Activated CD4-positive, alpha-beta T cell treated with anti-CD3 and anti-CD28 coated beads for 36 hours (primary cell): ENCODE measurements at places on chromosomes 5 and 9. TPM values are rescaled to one million over a fixed set of nuclear protein-coding genes. Genes with fewer than 3 reads are reported as not detected.
A peak's percentile ranks its signal among the peaks of the same experiment; 100 is the strongest.

DNA sequence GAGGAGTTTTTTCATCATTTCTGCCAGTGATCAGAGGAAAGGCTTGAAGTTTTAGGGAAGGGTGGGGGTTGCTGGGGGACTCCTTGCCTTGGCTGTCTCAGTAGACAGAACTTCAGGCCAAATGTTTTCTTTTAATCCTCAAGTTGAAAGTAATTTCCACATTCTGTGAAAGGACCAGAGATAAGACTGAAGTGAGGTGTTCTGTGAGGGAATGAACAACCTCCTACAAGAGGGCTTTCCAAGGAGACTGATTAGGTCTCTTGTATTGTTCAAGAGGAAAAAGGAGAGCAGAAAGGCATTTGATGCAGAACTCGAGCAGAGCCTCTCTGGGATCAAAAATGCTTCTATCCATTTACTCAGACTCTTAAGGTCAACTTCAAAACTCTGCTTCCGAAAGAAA is 282.1 kb upstream of the ATP10B start:
- DNase-seq: no peak

DNA sequence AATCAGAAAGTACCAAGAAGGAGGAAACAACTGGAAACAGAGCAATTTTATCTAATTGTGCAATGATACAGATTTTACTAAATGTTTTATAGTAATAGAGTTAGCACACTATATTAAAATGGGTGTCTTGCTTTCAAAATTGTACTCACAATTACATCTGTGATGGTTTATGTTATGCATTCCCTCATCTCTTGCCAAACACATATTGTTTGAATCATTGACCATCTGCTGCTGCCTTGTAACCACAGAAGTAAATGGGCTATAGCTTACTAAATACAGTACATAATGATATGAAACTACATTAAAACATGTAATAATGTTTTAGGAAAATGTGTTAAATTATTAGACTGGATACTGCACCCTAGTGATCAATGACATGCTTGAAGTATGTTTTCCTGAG is 158.1 kb downstream of the SLC25A46 start:
- no peak for DNase-seq

DNA sequence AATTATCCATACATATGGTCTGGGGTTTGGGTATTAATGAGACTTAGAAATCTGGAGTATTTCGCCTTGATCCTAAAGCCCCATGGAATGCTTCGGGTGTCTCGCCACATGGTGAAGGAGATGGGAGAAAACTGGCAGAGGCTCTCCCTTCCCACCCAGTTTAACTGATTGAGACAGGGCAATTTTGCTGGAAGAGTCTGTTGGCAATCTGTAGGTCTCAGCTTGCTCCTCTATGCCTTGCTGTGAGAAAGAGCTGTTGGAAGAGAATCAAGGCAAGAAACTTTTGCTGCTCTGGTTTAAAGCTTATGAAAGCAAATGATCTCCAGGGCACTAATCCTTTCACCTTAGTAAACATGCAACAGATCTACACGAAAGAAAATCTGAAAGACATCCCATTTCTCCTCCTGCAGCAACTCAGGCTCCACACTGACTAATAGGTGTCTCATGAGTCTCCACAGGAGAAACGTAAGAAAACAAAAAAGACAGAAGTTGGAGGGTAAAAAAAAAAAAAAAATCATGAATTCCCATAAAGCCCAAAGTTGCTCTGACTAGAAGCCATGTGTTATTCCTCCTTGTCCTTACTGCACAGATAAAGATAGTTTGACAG is 369.9 kb downstream of the EFNA5 start:
- DNase-seq: no peak

DNA sequence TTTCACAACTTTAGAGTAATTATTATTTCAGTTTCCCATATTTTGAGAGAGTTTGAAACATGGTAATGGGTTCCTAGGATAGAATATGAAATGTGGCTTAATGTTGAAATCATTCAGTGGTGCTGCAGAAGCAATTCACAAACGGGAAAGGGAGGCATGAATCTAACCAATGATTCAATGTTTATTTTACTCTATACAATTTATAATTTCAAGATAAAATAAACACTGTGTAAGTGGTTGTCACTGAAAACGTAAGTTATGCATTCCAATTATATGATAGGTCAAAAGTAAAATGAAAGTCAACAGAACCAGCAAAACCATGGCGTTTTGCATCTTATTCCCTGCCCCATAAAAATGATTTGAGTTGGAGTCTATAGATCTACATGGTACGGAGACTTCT is 1207.1 kb upstream of the CDH18 start:
- DNase-seq: no peak

ARL14EPL gene
- total RNA-seq: not detected

DNA sequence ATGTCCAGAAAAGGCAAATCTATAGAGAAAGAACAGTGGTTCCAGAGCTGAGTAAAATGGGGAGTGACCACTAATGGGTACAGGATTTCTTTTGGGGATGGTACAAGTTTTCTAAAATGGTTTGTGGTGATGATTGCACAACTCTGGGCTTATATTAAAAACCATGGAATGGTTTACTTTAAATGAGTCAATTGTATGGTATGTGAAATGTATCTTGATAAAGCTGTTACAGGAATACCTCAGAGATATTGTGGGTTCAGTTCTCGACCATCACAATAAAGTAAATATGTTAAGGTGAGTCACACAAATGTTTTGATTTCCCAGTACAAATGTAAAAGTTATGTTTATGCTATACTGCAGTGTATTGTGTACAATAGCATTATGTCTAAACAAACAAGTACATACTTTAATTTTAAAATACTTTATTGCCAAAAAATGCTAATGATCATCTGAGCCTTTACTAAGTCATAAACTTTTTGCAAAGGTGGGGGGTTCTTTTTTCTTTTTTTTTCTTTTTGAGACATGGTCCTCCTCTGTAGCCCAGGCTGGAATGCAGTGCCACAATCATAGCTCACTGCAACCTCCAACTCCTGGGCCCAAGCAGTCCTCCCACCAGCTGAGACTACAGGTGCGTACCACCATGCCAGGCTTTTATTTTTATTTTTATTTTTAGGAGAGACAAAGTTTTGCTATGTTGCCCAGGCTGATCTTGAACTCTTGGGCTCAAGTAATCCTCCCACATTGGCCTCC is 65.9 kb downstream of the SHOC1 start:
- DNase-seq: no peak

DNA sequence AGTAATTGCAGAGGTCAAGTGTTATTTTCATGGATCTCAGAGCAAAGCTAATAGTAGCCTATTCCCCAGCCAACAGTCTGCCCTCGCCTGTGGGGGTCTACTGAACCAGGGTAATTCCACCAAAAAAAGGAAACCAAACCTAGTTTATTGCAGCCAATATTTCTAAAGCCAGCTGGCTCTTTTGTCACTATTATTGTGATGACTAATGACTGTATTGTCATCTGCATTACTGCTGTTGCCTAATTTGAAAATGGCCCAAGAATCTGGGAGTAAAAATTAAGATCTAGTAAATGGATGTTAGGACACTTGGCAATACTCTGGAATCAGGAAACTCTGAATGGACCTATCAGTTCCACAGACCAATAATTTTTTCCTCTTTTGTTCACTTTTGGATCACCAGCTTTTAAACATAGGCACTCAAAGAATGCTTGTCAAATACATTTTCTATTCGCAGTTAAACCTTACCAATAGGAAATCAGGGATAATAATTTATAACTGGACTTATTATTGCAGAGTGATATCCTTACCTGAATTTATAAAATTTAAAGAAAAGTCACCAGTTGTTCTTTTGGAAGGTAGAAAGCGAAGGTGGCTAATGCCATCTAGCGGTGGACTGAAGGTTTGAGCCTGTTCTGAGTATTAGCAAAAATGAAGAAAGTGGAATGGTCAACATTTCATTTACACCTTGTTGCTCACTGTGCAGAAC is 69.2 kb downstream of the SYK start:
- peak; percentile 57 for DNase-seq

GRCh38 chr5:158979749-158980521 is 119.8 kb downstream of the EBF1 start:
- no peak for DNase-seq

DNA sequence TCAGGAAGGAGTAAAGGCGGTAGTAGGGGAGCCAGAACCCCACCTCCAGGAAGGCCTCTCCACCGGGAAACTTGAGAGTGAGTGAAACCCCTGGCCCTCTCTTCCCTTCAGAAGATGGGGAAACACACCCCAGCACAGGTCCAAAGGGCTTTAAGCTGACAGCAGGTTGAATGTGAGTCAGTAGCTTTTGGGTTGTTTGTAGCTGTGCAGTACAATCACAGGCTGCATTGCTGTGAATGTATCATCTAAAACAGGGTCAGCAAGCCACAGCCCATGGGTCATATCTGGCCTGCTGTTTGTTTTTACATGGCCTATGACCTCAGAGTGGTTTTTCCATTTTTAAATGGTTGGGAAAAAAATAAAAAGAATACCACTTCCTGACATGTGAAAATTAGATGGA is 10.0 kb downstream of the OTULINL start:
- DNase-seq: no peak

GRCh38 chr5:131303537-131303936 is 39.7 kb downstream of the CDC42SE2 start:
- no peak for DNase-seq

C6 gene
- total RNA-seq: not detected

DNA sequence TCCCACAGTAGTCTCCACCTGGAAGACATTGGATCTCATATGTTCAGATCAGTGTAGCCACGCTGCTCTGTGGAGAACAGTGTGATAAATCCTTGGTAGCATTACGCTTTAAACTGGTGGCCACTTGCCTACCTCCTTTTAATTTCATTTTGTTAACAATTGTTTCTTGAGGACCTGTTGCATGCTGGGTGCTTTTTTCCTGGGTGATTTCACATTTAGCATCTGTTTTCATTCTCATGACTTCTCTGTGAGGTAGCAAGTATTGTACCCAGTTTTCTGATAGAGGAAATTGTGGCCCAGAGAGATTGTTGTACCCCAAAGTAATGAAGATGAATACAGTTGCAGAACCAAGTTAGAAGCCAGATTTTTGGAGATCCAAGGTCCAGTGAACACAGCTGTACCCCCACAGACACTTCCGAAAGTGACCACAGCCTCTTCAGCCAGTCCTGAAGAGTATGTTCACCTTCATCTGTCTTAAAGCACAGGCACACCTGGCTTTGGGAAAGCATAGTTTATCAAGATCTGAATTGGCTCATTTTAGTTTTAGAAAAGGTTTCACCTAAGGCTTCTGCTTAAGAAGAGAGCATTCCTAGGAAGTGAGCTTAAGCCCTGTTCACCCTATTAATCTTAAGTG is 75.2 kb downstream of the F2RL2 start:
- DNase-seq: no peak

SYK gene
- total RNA-seq: 0.64 TPM

GRCh38 chr9:122179690-122180074 is 20.0 kb downstream of the MORN5 start:
- DNase-seq: no peak

PCDHA12 gene
- total RNA-seq: not detected

CDC37L1 gene
- total RNA-seq: 8.0 TPM

DNA sequence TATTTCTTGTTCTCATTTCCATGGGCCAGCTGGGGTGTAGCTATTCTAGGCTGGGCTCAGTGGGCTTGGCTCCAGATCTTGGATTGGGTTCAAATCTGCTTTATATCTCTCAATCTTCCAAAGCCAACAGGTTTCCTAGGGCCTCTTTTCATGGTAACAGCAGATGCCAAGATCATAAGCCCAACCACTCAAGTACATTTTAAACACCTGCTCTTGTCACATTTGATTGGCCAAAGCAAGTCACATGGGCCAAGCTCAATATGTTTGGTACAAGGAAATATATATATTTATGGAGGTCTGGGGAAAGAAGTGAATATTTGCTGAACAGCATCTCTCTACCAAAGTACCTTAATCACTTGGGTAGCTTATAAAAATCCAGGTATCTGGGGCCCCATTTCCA is 49.5 kb downstream of the MRRF start:
- no peak for DNase-seq

RGMB gene
- 2.8 TPM for total RNA-seq

DNA sequence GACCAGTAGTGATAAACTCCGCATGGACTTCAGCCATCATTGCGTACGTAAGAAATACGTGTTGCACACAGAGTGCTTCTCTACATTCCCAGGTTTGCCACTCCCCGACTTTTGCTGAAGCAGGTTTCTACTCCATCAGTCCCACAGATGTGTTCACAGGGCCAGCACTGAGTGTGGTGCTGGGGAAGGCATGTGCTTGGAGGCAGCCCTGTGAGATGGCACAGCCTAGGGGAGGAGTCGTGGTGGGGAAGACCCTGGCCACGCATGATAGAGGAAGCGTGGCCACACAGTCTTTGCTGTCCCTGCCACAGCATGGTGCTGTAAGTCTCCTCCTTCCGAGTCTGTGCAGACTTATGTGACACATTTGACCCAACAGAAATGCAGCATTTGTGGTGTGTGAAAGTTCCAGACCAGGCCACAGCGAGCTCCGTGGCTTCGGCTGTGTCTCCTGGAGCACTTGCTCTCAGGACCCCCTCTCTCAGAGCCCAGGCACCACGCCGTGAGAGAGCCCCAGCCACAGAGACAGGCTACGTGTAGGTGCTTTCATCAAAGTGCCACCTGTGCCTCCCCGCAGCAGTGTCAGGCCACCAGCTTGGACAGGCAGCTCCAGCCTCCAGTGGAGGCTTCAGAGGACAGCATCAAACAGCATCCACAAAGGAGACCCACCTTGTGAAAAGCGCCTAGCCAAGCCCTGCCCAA is 197.8 kb downstream of the AUH start:
- DNase-seq: peak; percentile 73

TRIM14 gene
- 54.6 TPM for total RNA-seq

DNA sequence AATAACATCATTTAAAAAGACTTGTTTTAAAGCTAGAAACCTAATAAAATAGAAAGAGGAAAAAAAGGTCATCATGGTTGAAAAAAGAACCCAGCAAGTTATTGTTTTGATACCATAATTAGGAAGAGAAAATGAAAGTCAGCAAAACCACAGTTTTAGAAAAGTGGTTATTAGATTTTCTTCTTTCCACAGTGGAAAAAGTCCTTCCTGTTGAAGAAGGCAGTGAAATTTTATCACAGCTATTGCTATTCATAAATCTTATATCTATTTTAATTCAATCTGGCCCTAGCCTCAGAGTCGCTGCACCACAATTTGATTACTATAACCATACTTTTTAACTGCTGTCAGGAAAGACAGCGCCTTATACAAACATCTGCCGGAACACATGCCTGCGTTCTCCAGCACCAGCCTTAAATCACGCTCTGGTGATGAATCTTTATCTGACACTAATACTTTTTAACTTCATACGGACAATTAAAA is 60.3 kb downstream of the MAPKAP1 start:
- no peak for DNase-seq

SUSD3 gene
- 51.4 TPM for total RNA-seq

GRCh38 chr5:134034326-134034725 is 29.6 kb upstream of the VDAC1 start:
- no peak for DNase-seq

PPP6C gene
- 47.3 TPM for total RNA-seq

DNA sequence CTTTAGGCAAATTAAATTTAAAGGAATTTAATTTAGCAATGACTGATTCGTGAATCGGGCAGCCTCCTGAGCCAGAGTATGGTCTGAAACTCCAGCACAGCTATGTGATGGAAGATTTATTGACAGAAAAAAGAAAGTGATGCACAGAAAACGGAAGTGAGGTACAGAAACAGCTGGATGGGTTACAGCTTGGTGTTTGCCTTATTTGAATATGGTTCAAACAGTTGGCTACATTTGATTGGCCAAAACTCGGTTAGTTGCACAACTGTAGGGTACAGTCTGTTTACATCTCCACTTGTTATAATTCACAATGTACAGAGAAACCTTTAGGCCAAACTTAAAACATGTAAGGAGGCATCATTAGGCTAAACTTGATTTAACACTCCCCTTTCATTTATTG is 1716.1 kb upstream of the C9orf72 start:
- DNase-seq: no peak
